Right kidney (tissue), 9 donors: ENCODE measurements at places on chromosomes 7 and 10.

GRCh38 chr7:1534330-1535099, 4.0 kb downstream of the MAFK start:
- DNase-seq = no peak

DNA sequence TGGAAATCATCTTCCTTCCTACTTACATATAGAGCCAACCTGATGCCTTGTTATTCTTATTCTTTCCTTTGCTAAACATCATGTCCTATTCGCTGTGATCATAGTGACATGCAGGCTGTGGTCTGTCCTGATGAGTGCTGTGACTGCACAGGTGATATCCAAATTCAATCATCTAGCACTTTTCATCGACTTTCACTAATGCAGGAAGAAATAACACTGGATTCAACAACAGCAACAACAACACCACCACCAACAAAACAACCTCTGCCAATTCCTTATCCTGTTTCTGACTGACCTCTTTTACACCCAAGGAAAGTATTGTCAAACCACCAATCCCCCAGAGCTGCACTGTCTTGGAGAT, 203.2 kb upstream of the PHYHIPL start:
- no peak for DNase-seq

DNA sequence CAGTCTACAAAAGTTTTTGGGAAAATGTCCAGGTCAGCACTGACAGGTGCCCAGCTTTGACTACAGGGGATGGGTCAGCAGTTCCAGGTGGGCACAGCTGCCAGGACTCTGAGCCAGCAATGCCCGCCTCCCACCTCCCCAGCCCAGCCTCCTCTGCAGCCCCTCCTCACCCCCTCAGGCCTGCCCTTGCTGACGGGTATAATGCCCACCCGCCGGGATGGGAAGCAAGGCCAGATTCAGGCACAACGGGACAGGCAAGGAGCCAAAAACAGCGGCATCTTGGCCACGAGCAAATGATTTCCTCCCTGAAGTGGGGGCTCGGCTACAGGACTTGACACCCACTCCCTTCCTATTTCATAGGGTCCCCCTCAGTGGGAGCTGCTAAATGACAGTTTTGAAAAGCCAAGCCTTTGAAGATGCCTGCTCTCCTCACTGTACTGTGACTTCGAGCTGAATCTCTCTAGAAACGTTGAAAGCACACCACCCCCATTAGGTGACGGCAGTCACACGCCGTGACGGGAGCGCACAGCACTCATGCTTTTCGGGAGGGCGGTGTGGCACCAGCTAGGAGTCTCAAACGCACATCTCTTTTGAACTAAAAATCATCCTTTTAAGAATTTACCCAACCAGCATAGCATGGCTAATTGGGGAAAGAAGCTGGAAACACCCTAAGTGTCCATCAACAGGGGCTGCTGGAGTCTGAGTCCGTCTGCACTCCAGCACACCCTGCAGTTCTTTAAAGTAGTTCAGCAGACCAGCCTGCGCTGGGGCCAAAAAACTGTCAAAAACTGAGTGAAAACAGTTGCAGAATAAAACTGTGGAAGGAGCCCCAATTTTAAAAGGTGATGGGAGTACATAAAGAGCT, 29.6 kb downstream of the MAD1L1 start:
- no peak for DNase-seq

DNA sequence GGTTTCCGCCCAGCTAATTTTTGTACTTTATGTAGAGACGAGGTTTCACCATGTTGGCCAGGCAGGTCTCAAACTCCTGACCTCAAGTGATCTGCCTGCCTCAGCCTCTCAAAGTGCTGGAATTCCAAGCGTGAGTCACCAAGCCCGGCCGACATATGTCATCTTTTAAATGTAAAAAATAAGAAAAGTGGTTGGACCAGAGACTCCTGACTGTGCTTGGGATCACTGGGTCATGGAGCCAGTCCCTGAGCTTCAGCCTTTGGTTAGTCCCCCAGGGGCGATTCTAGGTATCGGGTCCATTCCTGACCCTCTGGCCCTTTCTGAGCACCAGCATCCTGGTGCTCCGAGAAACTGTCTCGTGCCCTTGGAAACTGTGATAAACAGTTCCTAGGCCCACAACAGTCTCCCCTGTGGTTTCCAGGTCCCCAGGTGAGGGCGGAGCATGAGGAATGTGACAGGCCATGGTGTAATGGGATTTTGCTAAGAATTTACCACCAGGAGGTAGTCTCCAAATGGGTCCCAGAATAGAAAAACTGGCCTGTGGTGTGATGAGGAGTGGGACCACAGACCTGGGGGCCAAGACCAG, 32.8 kb downstream of the UBTD1 start:
- no peak for DNase-seq

GRCh38 chr7:38839851-38840250, 69.1 kb downstream of the VPS41 start:
- no peak for DNase-seq

- DNase-seq = no peak
Measured at GRCh38 chr10:101961591-101962498, 94.1 kb downstream of the ARMH3 start.

DNA sequence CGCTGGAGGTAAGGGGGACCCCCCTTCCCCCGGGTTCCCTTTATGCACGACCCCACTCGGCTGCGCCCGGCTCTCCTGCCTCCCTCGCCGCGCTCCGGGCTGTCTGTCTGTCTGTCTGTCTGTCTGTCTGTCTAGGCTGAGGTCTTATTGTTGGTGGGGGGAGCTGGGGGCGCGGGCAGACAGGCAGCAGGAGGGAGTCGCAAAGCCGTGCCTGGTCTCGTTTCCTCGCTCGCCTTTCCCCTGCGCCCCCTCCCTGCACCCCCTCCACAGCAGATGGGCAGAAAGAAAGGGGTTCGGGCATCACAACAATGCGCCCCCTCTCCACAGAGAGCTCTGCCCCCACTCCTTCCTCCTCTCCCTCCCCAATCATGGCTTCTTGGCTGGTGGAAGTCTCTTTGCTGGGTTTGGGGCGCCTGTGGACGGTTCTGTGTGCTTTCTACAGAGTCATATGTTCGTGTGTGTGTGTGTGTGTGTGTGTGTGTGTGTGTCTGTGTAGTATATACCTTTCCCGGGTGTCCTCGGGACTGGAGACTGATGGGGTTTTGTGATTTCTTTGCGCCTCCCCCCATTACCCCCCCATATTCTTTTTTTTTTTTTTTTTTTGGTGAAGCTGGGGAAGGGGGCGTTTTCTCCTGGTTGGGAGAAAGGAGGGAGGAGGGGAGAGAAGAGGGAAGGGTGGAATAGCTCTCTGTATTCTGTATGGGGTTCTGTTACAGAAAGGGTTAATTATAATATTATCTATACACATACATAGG, 1.9 kb downstream of the AUTS2 start:
- peak; percentile 71 for DNase-seq

DNA sequence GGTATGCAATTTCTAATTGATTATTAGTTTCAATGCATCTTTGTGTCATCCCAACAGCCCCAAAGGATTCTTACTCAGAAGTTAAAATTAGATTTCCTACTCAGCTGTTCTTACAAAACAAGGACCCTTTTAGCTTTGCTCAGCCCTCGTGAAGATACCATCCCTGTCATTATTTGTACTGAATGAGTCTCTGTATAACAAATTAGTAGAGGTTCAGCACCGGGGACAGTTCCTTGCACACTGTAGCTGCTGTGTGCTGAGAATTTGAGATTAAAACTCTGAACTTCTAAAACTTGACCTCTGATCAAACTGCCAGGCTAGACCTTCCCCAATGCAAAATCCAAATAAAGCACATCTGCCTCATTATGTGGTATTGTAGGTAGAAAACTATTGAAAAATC, 299.1 kb downstream of the LHFPL3 start:
- no peak for DNase-seq

GRCh38 chr7:136857573-136857972, 10.9 kb upstream of the CHRM2 start:
- no peak for DNase-seq

- DNase-seq = no peak
Measured at GRCh38 chr10:79348640-79348988, 1.3 kb downstream of the PPIF start.

DNA sequence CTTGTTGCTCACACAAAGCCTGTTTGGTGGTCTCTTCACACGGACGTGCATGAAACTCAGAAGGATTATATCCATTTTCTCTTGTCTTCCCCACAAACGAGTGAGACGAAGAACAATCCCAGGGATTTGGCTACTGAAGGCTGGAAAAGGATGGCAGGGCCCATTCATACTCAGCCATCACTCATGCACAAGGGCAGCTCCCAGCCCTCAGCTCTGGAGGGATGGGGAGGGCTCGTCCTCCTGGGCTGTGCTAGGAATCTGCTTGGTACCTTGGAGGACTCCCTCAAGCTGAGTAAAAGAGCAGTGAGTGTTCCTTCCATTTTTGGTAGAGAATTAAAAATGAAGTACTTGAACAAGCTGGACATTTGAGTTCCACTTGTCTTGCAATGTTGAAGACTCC, 33.2 kb upstream of the RAB18 start:
- no peak for DNase-seq

- peak; percentile 54 for DNase-seq
Measured at GRCh38 chr10:103554488-103555324, 61.2 kb downstream of the NEURL1 start.

GRCh38 chr7:113819474-113819873, 99.3 kb downstream of the PPP1R3A start:
- no peak for DNase-seq

DNA sequence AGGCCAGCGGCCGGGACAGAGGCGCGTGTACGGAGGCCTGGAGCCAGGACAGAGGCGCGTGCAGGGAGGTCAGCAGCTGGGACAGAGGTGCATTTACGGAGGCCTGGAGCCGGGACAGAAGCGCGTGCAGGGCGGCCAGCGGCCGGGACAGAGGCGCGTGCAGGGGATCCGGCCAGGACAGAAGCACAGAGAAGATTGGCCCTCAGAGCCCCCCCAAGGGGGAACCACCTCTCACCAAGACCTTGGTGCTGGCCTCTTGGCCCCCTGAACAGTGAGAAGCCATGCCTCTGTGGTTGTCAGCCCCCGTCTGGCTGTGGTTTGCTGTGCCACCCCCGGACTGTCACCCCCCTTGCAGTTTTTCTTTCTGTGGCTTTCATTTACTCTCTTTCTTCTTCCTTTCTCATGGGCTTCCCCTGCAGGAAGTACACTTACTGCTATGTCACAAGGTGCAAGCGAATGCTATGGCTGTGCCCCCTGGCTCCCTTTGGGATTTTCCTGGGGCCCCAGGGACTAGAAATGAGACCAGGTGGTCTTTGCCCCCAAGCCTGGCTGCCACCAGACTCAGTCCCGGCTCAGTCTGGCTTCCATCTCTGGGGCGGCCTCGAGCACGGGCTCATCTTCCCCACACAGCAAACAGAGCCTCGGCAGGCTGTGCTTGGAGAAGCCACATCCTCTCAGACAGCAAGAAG, 41.1 kb downstream of the INSIG1 start:
- no peak for DNase-seq

GRCh38 chr7:28890137-28890536, 68.0 kb downstream of the TRIL start:
- no peak for DNase-seq
